G401 (cell line): ENCODE measurements at places on chromosomes 11 and 22.

- DNase-seq: peak; percentile 23
These were observed 63.3 kb downstream of the SYN3 start for GRCh38 chr22:32994898-32995297.

- no peak for DNase-seq
These were observed 15.2 kb downstream of the ELMOD1 start for GRCh38 chr11:107606141-107606540.

GRCh38 chr11:126407101-126407521 is 51.6 kb downstream of the ST3GAL4 start:
- DNase-seq: no peak

- DNase-seq: no peak
These were observed 5.1 kb upstream of the LMO1 start for GRCh38 chr11:8268530-8269400.

- no peak for DNase-seq
These were observed 56.3 kb downstream of the KREMEN1 start for GRCh38 chr22:29128891-29129807.

DNA sequence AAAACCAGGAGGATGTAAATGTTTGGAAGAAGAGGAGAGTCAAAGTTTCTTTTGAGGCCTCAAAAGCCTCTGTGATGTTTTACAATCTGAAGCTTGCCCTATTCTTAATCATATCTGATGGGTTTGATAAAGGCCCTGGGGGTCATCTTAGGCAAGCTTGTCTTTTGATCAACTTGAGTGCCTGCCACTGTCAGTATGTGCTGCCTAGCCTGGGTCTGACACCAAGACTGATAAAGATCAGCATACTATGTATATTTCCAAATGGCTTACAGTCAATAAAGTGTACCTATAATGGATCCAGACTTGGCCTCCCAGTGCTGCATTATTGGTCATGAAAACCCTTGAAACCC is 12.7 kb downstream of the EHF start:
- no peak for DNase-seq

- DNase-seq: no peak
These were observed 206.9 kb upstream of the TMEM45B start for GRCh38 chr11:129608711-129609110.

- no peak for DNase-seq
These were observed 549.3 kb downstream of the BRD1 start for GRCh38 chr22:49278340-49278739.

DNA sequence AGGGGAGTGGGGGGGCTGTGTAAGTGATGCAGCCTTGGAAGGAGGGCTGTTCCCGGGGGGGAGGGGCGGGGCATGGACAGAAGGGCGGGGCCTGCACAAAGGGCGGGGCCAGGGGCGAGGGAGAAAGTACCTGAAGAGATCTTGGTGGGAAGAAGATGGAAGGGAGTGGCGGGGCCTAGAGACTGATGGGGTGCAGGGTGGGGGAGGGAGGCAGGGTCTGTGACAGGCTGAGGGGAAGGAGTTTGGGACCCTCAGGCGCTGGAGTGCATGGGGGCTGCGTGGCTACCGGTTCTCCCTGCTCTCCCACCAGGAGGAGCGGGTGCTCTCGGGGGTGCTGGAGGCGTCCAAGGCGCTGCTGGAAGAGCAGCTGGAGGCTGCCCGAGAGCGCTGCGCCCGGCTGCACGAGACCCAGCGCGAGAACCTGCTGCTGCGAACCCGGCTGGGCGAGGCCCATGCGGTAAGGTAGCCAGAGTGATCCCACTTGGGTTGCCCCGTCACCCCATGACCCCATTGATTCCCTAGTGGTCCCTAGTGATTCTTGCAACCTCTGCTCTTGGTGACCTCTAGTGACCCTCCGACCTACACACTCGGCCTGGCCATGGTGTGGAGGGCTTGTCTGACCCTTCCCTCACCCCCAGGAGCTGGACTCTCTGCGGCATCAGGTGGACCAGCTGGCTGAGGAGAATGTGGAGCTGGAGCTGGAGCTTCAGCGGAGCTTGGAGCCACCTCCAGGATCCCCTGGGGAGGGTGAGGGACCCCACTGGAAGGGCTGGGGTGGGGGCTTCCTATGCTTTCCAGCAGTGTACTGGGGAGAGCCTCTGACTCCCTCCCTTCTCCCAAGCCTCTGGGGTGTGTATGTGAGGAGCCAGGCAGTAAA is 3.1 kb downstream of the CCDC88B start:
- DNase-seq: no peak

GRCh38 chr22:30941363-30941740 is 27.2 kb downstream of the MORC2 start:
- DNase-seq: no peak

DNA sequence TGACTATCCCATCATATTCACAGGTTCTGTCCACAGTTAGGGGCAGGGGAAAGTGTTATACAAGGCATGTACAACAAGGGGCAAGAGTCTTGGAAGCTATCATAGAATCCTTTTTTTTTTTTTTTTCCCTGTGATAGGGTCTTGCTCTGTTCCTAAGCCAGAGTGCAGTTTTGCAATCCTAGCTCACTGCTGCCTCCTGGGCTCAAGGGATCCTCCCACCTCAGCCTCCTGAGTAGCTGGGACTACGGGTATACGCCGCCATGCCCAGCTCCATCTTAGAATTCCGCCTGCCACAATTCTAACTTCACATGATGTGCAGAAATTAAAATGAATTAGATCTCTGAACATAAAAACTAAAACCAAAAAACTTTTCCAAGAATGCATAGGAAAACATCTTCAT is 31.7 kb downstream of the ZFTA start:
- DNase-seq: no peak

GRCh38 chr11:65911682-65912568 is 6.9 kb downstream of the C11orf68 start:
- peak; percentile 91 for DNase-seq

GRCh38 chr11:116691771-116692177 is 81.0 kb downstream of the BUD13 start:
- DNase-seq: peak; percentile 64

- no peak for DNase-seq
These were observed 75.6 kb downstream of the CLPB start for GRCh38 chr11:72358466-72359405.

DNA sequence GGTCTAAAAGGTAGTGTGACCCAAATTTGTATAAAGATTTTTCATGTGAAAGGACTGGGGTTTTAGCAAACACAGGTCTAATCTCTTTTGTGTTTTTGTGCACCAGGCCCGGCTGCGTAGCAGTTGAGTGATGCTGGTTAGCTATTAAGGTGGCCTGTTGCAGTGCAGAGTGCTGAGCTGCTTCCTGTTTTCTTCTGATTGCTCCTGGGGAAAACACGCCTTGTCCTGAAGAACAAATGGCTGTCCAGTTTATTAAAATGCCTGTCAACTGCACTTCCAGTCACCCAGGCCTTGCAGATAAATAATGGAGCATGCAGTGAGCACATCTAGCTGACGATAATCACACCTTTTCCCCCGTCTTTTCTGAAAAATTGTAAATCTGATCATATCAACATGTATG is 1.8 kb downstream of the SRSF8 start:
- peak; percentile 97 for DNase-seq

GRCh38 chr22:35303029-35303624 is 3.4 kb downstream of the TOM1 start:
- no peak for DNase-seq

- no peak for DNase-seq
These were observed 689.8 kb upstream of the CHORDC1 start for GRCh38 chr11:90912631-90913030.

DNA sequence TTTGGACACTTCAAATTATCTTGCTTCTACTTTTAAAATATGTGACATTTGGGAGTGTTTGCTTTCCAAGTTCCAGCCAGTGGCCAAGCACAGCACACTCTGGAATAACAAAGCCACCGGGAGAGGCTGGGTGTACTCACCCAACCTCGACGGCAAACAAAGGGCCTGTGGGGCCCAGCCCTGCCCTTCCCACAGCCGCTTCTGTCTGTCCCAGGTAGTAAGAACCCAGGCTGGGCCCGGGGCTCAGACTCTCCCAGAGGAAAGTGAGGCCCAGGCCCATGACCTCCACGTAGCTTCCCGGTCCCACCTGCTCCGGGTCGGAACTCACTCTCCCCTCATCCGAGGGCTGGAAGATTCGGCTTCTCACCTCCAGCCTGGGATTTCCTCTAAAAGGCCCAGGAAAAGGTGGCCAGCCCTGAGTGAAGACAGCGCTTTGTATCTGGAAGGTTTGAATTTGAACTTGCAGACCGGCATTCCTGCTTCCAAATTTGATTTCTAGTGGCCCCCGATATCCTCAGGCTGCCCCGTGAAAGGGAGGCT is 93.5 kb downstream of the CELSR1 start:
- DNase-seq: no peak

DNA sequence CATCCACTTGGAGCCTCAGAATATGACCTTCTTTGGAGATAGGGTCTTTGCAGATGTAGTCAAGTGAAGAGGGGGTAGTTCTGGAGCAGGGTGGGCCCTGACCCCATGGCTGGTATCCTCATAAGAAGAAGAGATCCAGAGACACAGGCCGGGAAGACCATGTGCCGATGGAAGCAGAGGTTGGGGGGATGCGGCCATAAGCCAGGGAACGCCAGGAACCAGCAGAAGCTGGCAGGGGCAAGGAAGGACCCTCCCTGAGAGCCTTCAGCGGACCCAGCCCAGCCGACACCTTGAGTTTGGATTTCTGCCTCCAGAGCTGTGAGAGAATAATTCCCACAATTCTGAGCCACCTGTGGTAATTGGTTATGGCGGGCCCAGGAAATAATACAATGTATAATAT is 26.1 kb upstream of the SMIM38 start:
- no peak for DNase-seq

GRCh38 chr22:34000879-34001526 is 80.7 kb upstream of the LARGE1 start:
- DNase-seq: no peak

GRCh38 chr22:17601031-17601430 is 27.5 kb downstream of the ATP6V1E1 start:
- no peak for DNase-seq

GRCh38 chr11:17351510-17352176 is at the start of gene NCR3LG1:
Gene NCR3LG1, plus strand, starts transcription at chr11:17351800. Its CDS starts 170 bp downstream, at chr11:17351970.
- peak; percentile 71 for DNase-seq

- DNase-seq: no peak
These were observed 68.5 kb upstream of the CARD18 start for GRCh38 chr11:105208019-105208418.

- DNase-seq: no peak
These were observed 22.1 kb upstream of the XKR3 start for GRCh38 chr22:16847271-16847670.

DNA sequence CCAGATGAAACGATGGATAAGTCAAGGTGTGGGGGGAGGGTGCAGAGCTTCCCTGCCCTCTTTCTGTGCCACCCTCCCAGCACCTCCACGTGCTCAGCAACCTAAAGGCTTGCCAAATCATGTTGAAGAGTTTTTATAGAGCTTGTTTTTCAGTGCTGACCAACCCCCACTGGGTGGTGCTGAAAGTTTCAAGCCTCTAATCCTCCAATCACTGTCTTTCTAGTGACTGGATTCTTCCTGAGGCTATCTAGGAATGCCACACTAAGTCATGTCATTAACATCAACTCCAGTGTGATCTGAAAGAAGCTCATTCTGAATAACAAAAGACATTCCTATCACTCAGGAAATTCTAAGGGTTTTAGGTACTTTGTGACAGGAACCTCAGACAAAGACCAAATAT is 382.6 kb downstream of the DYNC2H1 start:
- no peak for DNase-seq

- DNase-seq: no peak
These were observed 17.3 kb downstream of the GALNT18 start for GRCh38 chr11:11604370-11604990.

- no peak for DNase-seq
These were observed 14.1 kb downstream of the TMPRSS13 start for GRCh38 chr11:117914991-117915618.

- DNase-seq: no peak
These were observed 25.3 kb upstream of the DDX17 start for GRCh38 chr22:38531251-38531938.

- no peak for DNase-seq
These were observed 1257.8 kb upstream of the TENM4 start for GRCh38 chr11:80698637-80699036.

GRCh38 chr11:69539416-69540117 is 58.1 kb downstream of the LINC01488 start:
- DNase-seq: no peak

- DNase-seq: no peak
These were observed 744.4 kb upstream of the ANO3 start for GRCh38 chr11:25587496-25587895.

GRCh38 chr11:78759071-78759470 is 184.4 kb upstream of the NARS2 start:
- no peak for DNase-seq

GRCh38 chr11:30453705-30454104 is 130.8 kb downstream of the ARL14EP start:
- DNase-seq: no peak

DNA sequence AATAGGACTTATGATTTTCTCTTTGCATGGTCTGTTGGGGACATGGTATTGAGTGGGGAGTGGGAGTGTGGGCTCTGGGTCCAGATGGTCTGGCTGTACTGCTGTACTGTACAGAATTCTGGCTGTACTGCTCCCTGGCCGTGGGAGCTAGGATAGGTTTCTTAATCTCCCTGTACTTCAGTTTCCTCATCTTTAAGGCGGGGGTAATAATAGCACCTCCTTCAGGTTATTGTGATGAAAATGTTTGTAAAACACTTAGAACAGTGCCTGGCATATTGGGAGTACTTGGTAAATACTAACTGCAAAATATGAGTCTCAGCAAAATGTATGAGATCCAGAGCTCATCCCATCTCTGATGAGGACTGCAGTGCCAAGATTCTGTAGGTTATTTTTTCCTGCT is 198.6 kb downstream of the KIF18A start:
- DNase-seq: no peak

DNA sequence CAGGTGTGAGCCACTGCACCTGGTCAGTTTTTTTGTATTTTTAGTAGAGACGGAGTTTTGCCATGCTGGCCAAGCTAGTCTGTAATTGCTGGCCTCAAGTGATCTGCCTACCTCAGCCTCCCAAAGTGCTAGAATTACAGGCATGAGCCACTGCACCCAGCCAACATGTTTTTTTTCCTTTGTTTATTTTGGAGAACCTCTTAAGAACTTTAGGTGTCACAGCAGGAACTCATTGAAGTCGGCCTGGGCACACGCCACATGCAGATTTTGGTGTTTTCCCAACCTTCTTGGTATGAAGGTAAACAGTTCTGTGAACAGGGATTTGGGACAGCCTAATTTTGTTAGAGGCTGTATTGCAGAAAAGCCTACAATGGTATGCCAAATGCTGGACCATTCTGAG is 9.4 kb downstream of the DIXDC1 start:
- DNase-seq: no peak

GRCh38 chr11:111814557-111815320 is 48.5 kb upstream of the PPP2R1B start:
- DNase-seq: no peak

- no peak for DNase-seq
These were observed 255.7 kb downstream of the CTTN start for GRCh38 chr11:70654016-70654415.

DNA sequence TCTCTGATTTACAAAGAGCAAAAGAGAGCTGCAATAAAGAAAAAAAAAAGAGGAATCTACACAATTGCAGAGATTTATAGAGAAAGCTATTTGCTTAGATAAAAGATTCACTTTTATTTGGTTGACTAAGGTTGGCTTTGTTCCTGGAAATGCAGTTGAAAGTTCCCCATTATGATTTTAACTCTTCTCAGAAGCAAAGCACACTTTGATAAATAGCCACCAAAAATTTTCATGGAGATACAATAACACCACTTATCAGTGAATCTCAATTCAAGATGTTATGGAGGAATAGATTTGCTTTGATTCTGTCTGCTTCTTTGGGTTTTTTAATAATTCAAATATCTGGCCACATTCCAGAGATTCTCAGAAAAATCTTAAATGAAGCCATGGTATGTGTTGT is 88.5 kb upstream of the ANO3 start:
- DNase-seq: no peak

- no peak for DNase-seq
These were observed 26.4 kb upstream of the PPFIA1 start for GRCh38 chr11:70243912-70244652.
